ENCODE measurements at places on chromosomes 6 and 20.

- DNase-seq, result no peak
Measured at GRCh38 chr20:53874706-53875105, 195.7 kb downstream of the BCAS1 start.

- DNase-seq, result no peak
Measured at GRCh38 chr6:116018976-116019375, 41.7 kb downstream of the FRK start.

DNA sequence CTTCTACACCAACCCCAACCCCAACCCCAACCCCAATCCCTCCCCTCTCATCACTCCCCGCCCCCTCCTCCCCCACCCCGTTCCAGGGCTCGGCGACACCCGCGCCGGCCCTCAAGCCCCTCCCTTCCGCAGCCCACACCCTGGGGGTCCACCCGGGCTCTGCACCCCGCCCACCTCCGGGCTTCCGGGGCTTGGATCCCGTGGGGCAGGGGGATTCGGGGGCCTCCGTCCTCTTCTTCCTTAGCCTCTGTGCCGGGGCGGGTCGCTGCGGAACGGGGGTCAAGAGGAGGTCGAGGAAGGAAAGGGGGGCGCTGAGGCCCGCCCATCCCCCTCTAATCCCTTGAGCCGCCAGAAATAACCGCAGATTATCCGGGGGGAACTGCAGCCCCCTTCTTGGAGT is 690 bp downstream of the TULP1 start:
- no peak for DNase-seq

GRCh38 chr6:114586298-114586697 is 243.5 kb upstream of the HS3ST5 start:
- no peak for DNase-seq

- no peak for DNase-seq
Measured at GRCh38 chr20:33232486-33233072, 3.2 kb upstream of the BPIFA1 start.

DNA sequence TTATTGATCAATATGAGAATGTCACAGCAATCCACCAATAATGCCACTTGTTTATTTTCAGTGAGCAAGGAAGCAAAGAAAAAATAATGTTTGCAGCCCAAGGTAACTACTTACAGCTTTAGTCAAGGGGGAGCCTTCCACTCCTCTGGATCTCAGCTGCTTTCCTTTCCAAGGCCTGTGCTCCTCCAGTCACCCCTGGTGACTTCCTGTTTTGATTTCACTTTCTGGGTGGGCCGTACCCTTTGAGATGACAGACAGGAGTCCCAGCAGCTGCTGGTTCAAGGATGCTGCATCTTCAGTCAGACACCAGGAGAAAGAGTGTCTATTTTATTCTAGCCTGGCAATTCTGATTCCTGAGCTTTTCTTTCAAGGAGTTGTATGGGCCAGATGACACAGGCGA is 5.6 kb upstream of the VNN2 start:
- DNase-seq, result peak; percentile 46

DNA sequence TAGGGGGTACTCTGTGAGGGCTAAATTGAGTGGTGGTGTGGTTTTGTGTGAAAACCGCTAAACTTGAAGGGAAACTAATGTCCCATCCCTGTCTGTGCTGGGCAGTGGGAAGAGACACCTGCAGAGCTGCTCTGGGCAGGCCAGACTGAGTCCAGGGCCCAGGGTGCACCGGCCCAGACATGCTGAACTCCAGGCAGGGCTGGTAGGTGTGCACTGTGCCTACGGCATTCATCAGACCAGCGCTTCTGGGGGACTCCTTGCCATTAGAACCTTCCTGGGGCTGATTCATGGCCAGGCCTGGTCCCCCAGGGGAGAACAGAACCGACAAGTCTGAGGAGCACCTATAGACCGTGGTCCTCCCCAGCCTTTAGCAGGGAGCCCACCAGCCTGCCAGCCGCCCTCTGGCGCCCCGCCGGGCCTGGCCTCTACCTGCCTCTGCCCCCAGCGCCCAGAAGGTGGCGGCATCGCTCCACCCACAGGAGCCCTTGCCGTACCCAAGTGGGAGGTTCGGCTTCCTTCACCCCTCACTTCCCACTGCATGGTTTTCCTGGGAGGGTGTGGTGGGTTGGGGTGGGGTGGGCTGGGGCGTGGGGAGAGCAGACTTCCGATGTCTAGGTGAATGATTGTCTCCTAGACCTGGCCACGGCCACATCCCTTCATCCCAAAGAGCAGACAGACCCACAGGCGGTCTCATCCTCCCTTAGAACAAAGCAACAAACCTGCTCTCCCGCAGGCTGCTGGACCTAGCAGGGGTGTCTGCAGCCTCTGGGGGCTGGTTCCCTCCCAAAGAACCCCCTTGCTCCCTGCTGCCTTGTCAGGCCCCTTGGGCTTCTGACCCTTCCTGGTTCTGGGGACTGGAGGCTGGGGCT is 15.5 kb downstream of the CCDC167 start:
- DNase-seq, result peak; percentile 71

GRCh38 chr20:61436667-61437279 is 184.7 kb downstream of the CDH4 start:
- no peak for DNase-seq

- DNase-seq, result no peak
Measured at GRCh38 chr6:89372506-89372901, 20.0 kb upstream of the UBE2J1 start.
